ENCODE measurements at places on chromosomes 1 and 21. TPM values are rescaled to one million over a fixed set of nuclear protein-coding genes. Genes with fewer than 3 reads are reported as not detected.

The MPL gene
- total RNA-seq: not detected

The CR1L gene
- total RNA-seq: not detected

The PRAMEF17 gene
- total RNA-seq: not detected

The PLA2G4A gene
- total RNA-seq: 0.94 TPM

The CRB1 gene
- 58.2 TPM for total RNA-seq

The FCGR3A gene
- 4.1 TPM for total RNA-seq

The CELA2B gene
- not detected for total RNA-seq

The CA6 gene
- total RNA-seq: not detected

The AMY1B gene
- total RNA-seq: not detected

The IFI44L gene
- 8.5 TPM for total RNA-seq

The RIPPLY3 gene
- not detected for total RNA-seq

The FCRL1 gene
- not detected for total RNA-seq

The GPX7 gene
- 24.7 TPM for total RNA-seq

The AADACL4 gene
- not detected for total RNA-seq

The OR2T3 gene
- total RNA-seq: not detected

The HORMAD1 gene
- 0.63 TPM for total RNA-seq

The PPIAL4G gene
- 2.2 TPM for total RNA-seq

The ERVH48-1 gene
- total RNA-seq: not detected

The ATP1A4 gene
- 0.31 TPM for total RNA-seq

The PARK7 gene
- 113 TPM for total RNA-seq

The UBE2U gene
- not detected for total RNA-seq

The ECM1 gene
- 2.8 TPM for total RNA-seq

The CACNA1S gene
- total RNA-seq: not detected

The KCNE2 gene
- total RNA-seq: not detected

The TMPRSS15 gene
- total RNA-seq: not detected

The MED8 gene
- total RNA-seq: 28.2 TPM

The HES5 gene
- 16.0 TPM for total RNA-seq

The PEAR1 gene
- 0.94 TPM for total RNA-seq

The LYPD8 gene
- total RNA-seq: not detected

The AMPD1 gene
- total RNA-seq: not detected

The EXOC8 gene
- total RNA-seq: 33.2 TPM

The LEMD1 gene
- total RNA-seq: 11.0 TPM

The SLC44A3 gene
- 2.2 TPM for total RNA-seq

Data from parietal lobe (tissue), 2 donors.